ENCODE measurements at places on chromosomes 7 and 10. TPM values are rescaled to one million over a fixed set of nuclear protein-coding genes. Genes with fewer than 3 reads are reported as not detected.

DNA sequence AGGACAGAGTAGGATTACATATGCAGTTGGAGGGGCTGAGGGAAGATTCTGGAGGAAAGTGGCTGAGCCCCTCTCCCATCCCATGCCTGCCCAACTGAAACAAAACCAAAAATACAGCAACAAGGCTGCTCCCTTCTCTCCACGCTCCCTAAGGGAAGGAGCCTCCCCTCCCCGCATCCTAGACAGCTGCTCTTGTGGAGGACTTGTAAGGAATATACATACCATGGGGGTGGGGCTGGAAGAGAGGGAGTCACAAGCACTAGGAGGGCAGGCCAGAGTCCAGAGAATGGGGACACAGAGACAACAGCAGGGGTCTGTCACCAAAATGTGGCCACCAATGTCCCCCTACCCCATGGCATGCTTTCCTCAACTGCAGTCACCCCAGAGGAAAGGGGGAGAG is 13.2 kb downstream of the LDB1 start:
- no peak for DNase-seq

DNA sequence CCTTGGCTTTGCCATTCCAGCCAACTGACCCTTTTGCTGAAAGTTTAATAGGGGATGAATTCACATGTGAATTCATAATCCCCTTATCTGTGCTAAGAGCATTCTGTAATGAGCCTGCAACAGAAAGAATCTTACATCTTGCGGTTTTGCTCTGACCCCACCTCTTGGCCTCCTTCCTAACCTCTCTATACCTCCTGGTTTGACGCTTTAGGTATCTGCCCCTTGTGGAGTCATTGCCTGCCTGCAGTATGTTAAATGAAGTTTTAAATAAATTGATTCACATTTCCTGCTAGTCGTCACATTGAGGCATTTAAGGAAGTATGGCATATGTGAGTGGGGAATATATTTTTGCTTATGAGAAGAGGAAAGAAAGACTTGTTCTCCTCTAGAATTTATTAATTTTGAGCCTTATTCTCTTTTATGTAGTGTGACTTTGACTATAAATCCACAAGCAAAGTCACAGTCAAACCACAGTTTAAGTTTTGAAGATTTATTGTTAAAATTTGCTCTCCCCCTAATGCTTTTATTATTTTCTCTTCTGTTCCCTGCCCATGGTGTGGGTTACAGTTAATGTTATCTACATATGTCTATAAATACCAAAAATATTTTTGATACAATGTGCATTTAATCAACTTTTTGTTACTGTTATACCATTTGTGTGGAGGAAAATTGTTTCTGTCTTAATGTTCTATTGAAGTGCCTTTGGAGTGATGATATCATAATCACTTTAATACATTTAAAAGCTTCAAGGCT is 60.9 kb downstream of the LRMDA start:
- no peak for DNase-seq

GRCh38 chr7:69920797-69921196 is 322.5 kb downstream of the AUTS2 start:
- no peak for DNase-seq

- no peak for DNase-seq
Measured at GRCh38 chr7:106050002-106050745, 61.9 kb downstream of the SYPL1 start.

The CPA2 gene
- total RNA-seq = not detected

The FAM25C gene
- not detected for total RNA-seq

DNA sequence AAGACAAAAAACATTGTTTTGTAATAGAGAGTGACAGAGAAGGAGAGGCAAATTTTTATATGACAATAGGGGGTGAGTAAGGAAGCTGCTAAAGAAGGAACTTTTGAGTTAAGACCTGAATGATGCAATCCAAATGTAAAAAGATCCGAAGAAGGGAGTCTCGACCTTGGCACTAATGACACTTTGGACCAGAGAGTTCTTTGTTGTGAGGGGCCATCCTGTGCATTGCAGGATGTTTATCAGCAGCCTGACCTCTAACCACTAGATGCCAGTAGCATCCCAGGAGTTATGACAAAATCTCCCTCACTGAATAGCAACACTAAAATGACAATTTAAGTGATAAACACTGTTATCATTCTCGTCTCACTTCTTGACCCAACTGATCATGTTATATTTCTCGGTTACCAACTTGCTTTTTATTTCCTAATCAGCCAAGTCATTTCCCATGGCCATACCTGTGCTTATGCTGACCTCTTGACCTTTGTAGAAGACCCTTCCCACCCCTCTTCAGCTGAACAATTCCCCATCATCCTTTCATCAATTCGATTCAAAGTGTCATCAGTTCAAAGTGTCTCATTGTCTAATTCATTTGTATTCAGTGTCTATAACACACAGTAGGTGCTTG is 30.0 kb downstream of the DGKI start:
- DNase-seq = no peak

DNA sequence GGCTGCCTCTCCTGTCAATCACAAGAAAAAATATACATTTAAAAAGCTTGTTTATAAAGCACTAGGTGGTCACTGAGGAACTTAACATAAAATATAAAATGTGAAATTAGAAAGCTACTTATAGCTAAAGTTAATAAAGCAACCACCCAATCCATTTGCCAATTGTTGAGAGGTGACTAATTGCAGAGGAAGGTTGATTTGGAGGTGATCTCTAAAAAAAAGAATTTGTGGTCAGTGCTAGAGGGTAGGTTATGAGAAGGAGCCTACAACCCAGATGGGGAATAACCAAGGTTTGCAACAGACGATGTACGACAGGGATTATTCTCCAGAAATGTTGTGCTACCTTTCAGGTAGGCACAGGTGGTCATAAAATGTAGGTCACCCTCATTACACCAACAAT is 444.2 kb upstream of the C7orf33 start:
- no peak for DNase-seq

- DNase-seq = no peak
Measured at GRCh38 chr7:155581107-155581830, 34.9 kb upstream of the CNPY1 start.

- no peak for DNase-seq
Measured at GRCh38 chr7:30572212-30572841, 22.4 kb upstream of the GARS1 start.

DNA sequence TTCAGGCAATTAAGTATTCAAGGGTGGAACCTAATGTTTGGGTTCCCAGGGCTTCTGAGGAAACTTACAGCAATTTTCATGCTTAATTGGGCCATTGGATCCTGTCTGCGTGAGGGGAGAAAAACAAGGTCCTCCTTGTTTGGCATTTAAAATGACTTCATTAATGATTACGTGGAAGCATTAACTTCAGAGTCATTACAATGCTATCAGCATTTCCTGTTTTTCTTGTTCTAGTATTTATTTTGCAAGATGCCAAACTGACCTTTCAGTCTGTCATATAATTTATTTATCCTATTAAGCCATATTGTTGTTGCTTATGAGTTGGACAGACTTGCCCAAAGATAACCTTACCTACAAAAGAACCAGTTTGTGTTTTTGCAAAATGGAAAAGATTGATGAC is 324.1 kb upstream of the LRRN3 start:
- DNase-seq = no peak

GRCh38 chr10:932589-932988 is 1.1 kb upstream of the LARP4B start:
- no peak for DNase-seq

GRCh38 chr10:47451273-47451997 is 32.5 kb downstream of the ANXA8 start:
- no peak for DNase-seq

GRCh38 chr7:290554-291372 is 793 bp downstream of the FOXL3 start:
- DNase-seq = no peak

The CALML3 gene
- not detected for total RNA-seq

- no peak for DNase-seq
Measured at GRCh38 chr7:87151729-87152111, 533 bp upstream of the DMTF1 start.

GRCh38 chr7:158611541-158611940 is 23.9 kb upstream of the PTPRN2 start:
- DNase-seq = no peak

GRCh38 chr7:47738563-47739166 is 156.8 kb upstream of the TNS3 start:
- DNase-seq = no peak

DNA sequence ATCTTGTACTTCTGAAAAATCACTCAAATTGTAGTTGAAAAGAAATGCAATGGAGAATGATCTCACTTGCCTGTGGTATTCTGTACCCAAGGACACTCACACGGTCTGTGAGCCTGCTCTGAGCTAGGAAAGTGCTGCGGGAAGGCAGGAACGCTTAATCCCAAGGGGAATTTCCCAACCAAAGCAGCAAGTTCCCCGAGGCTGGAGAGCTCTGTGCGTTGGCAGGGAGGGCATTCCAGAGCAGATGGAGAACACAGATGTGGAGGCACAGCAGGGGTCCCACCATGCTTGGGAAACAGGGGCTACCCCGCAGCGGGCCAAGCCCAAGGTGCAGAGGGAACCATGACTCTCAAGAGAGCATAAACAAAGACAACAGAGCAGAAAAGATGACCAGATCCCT is 13.6 kb downstream of the SVIL start:
- no peak for DNase-seq

- DNase-seq = no peak
Measured at GRCh38 chr7:68963552-68963951, 634.7 kb upstream of the AUTS2 start.

DNA sequence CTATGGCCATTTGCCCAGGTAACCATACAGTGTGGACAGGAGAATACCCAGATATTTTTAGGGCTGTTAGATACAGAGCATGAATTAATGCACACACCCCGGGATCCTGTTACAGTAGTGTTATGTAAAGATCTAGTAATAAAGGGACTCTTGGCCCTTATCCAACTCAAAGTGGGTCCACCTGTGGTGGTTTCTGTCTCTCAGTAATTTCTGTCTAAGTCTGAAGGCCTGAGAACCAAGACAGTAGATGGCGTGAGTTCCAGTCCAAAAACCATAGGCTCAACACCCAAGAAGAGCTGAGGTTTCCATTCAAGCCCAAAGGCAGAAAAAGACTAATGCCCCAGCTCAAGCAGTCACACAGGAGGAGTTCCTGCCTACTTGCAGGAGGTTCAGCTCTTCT is 277.7 kb downstream of the ZEB1 start:
- DNase-seq = no peak

GRCh38 chr7:151453326-151453791 is 13.4 kb upstream of the CRYGN start:
- DNase-seq = no peak

- no peak for DNase-seq
Measured at GRCh38 chr7:37174460-37174859, 274.2 kb downstream of the ELMO1 start.

DNA sequence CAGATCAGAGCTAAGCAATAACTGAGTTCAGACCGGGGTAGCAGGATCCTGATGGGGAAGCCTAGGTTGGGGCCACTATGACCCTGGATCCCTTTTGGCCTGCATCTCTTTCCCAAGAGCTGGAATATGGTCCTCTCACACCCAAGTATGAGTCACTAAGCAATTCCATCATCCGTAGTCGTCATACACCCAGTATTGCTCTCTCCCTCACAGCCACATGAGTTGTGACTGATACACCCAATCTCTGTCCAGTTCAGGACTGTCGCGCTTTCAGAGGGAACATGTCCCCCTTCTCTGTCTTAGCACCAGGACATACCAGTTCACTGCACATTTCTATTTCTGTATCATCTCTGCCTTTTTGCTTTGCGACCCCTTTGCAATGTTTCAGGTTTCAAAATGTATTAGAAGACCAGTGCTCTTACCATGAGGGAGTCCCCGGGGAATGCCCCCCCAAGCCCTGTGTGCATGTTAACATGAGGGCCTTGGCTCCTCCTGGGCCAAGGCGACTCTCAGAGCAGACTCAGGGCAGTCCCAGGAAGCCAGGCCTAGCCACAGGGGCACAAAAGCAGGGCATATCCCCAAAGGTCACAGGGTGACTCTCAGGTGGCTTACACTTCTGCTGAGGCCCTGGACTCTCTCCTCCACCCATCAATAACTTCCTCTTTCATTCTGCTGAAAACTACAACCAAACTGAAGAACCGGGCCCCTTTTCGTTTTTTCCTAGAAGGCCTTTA is 75.3 kb upstream of the SAMD8 start:
- no peak for DNase-seq

DNA sequence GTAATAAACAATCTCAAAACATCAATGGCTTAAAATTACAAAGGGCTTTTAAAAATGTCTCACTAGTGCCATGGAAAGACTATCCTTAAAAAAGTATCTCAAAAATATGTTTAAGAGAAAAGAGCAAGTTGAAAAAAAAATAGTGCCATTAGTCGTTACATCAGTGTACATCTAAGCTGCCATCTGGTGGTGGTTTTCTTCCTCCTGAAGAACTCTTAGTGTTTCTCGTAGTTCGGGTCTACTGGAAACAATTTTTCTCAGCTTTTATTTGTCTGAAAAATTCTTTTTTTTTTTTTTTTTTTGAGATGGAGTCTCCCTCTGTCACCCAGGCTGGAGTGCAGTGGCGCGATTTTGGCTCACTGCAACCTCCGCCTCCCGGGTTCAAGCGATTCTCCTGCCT is 5.9 kb upstream of the GARIN1A start:
- DNase-seq = no peak

DNA sequence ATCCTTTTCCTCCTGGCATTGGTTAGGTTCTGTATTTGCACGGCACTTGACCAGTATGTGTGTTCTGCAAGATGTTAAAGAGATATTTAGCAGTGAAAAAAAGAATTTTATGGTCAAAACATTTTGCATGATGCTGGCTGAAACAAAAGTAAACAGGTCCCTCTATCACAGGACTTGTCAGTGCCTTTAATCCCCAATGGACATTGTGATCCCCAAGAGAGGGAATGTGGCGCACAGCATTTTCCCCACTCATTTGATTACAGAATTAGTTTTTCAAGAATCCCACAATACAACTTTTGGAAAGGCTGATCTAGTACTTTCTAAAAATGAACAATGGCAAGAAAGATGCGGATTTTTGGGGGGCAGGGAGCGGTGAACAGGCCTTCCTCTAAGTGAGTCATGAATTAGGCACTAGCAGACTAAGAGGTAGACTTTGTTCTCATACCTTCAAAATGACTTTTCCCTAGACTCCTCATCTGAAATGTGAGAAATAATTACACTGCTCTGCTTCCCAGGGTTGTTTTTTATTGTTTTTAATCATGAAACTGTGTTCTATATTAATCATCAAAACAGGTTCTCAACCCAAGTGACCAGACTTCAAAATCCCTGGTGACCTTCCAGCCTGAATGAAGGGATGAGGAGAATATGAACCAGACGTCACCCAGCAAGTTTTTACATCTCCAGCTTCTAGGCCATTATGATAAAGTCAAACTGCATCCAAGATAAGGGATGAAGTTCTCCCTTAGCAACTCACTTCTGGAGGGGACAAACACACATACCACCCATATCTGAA is 8.6 kb downstream of the FBXW4 start:
- no peak for DNase-seq

Measured in occipital lobe (tissue), 3 donors.